ENCODE measurements at places on chromosomes 1 and 21.

- no peak for DNase-seq
Measured at GRCh38 chr1:102071451-102071850, 74.7 kb upstream of the OLFM3 start.

GRCh38 chr1:27031235-27032118, 18.8 kb upstream of the TENT5B start:
- no peak for DNase-seq

- DNase-seq: no peak
Measured at GRCh38 chr1:155706139-155706538, 17.2 kb downstream of the DAP3 start.

DNA sequence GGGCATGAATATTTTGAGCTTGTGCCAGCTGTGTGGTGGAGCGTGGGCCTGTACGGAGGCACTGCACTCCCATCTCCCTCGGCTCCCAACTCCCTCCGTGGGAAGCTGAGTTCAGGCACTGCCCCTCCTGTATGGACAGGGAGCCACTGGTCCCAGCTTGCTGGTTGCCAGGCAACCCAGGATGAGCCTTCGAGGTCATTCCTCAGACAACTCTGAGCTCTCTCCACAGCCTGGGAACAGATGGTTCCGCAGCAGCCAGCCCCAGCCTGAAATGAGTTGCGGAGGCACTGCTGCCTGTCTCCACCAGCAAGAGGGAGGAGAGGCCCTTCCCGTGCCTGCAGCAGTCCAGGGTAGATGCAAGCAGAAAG, 58.4 kb upstream of the TENT5B start:
- no peak for DNase-seq

- DNase-seq: no peak
Measured at GRCh38 chr1:2157856-2158255, 36.7 kb downstream of the FAAP20 start.

DNA sequence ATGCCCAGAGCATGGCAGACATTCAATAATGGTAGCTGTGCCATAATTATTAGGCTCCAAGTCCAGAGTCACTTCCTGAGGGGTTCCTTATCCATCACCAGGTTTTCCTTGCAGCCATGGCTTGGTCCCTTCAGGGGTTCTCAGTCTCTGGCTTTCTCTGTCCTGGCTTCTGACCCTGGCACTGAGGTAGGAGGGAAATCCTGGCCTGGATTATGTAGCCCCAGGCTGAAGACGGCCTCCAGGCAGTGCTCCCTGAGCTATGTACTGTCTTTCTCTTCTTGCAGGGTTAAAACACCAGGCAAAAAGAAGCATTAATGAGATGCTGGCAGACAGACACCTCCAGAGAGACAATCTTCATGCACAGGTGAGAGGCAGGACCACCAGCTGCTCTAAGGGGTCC, 9.5 kb upstream of the PADI3 start:
- peak; percentile 20 for DNase-seq

- DNase-seq: no peak
Measured at GRCh38 chr1:176595217-176595616, 132.2 kb downstream of the PAPPA2 start.

DNA sequence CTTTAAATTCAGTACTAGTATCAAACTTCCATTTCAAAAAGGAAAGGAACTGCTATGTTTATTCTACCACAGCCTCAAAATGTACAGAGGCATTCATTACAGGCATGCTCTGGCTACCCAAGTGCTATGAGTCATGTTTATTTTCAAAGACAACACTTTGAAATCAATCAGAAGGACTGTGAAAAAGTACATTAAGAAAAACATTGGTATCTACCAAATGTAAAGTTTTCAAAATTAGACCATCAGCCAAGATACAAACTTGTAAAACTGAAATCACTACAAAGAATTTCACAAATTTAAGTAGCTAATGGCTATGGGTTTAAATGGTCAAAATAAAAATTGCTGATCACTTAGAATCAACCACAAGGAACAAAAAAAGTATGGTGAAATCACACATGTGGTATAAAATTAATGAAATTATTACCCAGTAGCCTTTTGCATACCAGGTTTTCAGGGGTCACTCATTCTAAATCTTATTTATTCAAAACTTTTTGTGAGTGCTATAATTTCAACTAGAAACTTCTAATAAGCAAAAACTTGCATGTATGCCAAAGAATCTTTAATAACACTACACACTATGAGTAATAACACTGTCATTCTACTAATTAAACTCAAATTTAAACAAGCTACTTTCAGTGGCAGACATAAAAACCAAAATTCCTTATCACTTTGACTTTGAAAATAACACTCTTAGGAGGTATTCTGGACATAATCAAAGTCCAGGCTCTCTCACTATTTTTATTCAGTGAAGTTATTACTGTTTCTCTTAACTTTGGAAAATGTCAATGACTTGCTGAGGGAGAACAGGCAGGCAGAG, 49.2 kb downstream of the ENAH start:
- DNase-seq: no peak

GRCh38 chr1:153025797-153026196, 5.2 kb upstream of the SPRR1B start:
- DNase-seq: no peak

GRCh38 chr21:29074007-29074376, 544 bp upstream of the CCT8 start:
- no peak for DNase-seq

- DNase-seq: no peak
Measured at GRCh38 chr1:20632386-20632785, 872 bp upstream of the PINK1 start.

- no peak for DNase-seq
Measured at GRCh38 chr1:235112297-235113182, 16.1 kb downstream of the TOMM20 start.

- DNase-seq: no peak
Measured at GRCh38 chr1:51901151-51901550, 22.6 kb upstream of the NRDC start.

- DNase-seq: no peak
Measured at GRCh38 chr1:214499732-214500131, 51.7 kb downstream of the PTPN14 start.

- no peak for DNase-seq
Measured at GRCh38 chr1:76352741-76353435, 278.3 kb downstream of the ST6GALNAC3 start.

DNA sequence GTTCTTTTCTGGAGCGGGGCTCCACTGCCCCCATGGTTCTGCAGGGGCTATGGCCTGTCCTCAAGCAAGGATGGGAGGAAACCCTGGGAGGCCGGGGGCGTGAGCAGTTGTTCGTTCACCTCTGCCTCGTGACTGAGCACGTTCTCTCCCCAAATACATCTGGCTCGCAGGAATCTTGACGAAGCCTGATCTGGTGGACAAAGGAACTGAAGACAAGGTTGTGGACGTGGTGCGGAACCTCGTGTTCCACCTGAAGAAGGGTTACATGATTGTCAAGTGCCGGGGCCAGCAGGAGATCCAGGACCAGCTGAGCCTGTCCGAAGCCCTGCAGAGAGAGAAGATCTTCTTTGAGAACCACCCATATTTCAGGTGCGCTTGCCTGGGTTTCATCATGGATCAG, 15.5 kb downstream of the MX1 start:
- DNase-seq: no peak

- no peak for DNase-seq
Measured at GRCh38 chr1:43061757-43062156, 103.1 kb upstream of the SLC2A1 start.

DNA sequence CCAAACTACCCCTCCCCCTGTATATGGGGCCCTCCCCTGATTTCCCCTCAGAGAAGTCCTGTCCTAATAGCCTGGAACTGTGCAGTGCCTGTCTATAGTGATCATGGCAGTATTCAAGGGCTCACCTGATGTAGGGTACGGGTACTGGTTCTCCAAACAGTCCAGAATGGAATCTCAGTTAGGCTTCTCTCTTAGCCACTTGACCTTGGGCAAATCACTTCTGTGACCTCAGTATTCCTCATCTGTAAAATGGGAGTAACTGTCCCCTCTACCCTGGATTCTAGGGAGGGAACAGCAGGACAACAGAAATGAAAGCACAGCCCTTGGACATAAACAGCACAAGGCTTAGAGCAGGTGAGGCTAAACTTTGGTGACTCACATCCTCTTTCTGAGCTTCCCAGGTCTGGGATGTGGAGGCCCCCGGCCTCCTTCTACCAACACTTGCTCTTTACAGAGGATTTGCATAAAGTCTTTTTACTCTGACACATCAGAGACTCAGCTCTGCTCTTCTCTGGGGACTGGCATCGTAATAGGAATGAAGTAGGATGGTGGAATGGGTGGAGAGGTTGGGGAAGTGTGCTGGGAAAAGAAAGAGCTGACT, 20.0 kb upstream of the PDZK1IP1 start:
- no peak for DNase-seq

DNA sequence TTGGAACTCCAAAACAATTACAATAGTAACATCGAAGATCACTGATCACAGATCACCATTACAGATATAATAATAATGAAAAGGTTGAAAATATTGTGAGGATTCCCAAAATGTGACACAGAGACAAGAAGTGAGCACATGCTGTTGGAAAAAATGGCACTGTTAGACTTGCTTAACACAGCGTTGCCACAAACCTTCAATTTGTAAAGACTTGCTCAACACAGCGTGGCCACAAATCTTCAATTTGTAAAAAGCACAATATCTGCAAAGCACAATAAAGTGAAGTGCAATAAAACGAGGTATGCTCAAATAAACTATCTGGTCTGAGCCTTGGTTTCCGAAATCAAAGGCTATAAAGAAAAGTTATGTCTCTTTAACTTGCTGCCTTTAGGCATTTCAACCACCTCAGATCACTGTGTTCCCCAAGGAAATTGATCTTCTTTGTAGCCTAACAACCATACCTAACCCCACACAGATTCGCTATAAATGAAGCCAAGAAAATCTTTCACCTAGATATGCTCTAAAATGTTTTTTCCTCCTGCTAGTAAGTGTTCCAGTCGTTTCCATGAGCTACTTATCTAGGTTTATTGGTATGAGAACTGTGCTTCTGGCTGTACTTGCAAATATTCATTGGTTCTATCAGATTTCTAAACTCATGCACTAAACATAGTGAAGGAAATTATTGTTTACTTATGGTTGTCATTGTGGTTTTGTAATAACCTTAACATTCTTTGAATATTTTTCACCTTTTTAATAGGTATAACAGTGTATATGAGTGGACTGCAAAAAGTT, 13.1 kb upstream of the LPGAT1 start:
- DNase-seq: no peak

- DNase-seq: no peak
Measured at GRCh38 chr1:236020359-236021219, 44.3 kb downstream of the NID1 start.

GRCh38 chr1:66788231-66788939, 12.7 kb downstream of the INSL5 start:
- DNase-seq: peak; percentile 54

GRCh38 chr1:186102107-186102506, 272.9 kb downstream of the TPR start:
- no peak for DNase-seq

- no peak for DNase-seq
Measured at GRCh38 chr1:160717306-160717705, 5.7 kb upstream of the CD48 start.

DNA sequence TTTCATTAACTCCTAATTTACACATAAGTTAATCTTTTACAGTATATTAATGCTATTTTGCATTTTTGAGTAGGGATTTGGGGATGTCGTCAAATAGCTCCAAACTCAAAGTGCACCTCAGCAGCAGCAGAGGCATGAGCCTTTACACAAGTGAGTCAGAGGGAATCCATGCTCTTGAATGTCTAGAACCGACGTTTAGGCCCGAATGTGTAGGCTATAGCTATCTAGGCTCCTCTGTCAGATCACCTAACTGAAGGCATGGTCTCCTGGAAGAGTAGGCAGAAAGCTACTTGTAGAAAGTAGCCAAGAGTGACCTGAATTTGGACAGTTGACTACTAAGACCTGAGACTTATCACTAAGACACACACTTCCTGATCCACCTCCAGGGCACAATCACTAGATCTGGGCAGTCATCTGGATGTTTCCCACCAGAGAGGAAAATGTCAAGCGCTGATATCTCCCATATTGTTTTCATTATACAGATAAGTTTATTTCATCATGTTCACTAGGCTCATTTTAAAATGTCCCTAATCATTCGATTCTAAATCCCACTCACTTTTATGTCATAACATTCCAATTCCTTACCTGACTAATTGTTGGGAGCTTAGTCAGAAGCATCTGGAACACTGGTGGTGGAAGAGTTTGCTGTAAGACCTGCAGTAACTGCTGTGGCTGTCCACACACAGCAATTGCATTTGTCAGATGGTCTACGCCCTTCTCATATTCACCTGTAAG, 15.3 kb downstream of the TOMM20 start:
- no peak for DNase-seq

DNA sequence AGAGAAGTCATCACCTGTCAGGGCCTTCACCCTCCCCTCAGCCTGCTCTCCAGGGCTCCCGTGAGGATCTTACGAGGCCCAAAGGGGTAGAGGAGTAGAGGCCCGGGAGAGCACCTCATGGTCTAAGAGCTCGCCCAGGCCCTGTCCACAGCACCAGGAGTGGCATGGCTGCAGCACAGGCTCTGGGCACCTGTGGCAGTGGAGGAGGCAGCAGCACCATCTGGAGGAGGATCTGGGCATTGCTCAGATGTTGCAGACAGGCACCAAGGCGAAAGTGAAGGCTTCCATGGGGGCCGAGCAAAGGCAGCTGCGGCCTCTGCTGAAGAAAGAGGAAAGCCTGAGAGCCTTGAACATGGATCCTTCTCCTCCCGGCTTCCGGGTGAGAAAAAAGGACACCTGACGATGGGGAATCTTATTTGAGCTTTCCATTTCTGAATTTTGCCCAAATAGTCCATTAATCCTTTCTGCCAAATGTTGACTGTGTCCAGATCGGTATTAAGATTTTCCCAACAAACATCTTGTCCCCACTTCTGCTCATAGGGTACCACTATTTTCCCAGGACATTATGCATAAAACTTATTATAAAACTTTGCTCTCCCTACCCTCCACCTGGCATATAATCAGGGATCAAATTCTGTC, 604.7 kb downstream of the PTPRC start:
- peak; percentile 74 for DNase-seq

GRCh38 chr1:192159014-192159413, 752 bp downstream of the RGS18 start:
- no peak for DNase-seq

- no peak for DNase-seq
Measured at GRCh38 chr1:8810987-8811386, 6.5 kb downstream of the RERE start.

GRCh38 chr1:69513601-69514000, 54.1 kb upstream of the LRRC7 start:
- DNase-seq: no peak

DNA sequence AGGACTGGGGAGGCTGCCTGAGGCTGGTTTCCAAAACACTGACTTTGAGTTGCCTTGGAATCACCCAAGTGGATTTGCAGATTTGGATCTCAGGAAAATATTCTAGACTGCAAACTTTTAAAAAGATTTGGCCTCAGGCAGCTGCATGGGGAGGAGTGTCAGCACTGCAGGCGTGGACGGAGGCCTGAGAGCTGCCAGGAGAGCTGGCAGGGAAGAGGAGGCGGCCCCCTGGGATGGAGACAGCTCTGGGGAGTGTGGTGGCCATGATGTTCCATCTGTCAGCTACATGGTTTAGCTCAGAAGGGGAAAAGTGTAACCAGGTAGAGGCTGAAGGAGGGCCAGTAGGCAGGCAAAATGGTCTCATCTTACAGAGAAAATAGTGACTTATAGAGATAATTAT, 72.1 kb downstream of the VPS26C start:
- no peak for DNase-seq

Data from CD4-positive, alpha-beta T cell treated with Interleukin-10 for 1 hour (primary cell).